ENCODE measurements at places on chromosomes 1 and 21. TPM values are rescaled to one million over a fixed set of nuclear protein-coding genes. Genes with fewer than 3 reads are reported as not detected.
A peak's percentile ranks its signal among the peaks of the same experiment; 100 is the strongest.

- DNase-seq: no peak
These were observed 9.9 kb upstream of the TRABD2B start for GRCh38 chr1:48007047-48007446.

ADORA3 gene
- 1.2 TPM for polyA plus RNA-seq

GRCh38 chr1:184193451-184193850 is 141.9 kb downstream of the TSEN15 start:
- no peak for DNase-seq

GRCh38 chr1:77768006-77768405 is 8.4 kb upstream of the USP33 start:
- no peak for DNase-seq

GRCh38 chr1:234965111-234965510 is 163.5 kb downstream of the TOMM20 start:
- DNase-seq: no peak

DNA sequence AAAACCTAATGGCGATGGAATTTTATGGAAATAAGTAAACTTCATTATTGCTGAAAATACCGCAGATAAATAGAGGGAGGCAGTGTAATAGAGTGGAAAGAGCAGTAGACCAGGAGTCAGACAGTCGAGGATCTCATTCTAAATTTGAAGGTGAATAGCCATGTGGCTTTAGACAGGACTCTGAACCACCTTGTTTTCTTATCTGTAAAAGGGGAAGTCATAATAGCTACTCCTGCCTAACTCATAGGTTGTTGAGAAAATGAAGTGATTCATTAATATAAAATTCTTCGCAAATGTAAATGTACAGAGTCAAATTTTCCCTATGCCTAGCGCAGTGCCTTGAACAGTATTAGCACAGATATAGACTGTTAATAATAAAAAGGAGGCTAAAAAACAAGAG is 14.8 kb downstream of the RPS6KC1 start:
- no peak for DNase-seq

DNA sequence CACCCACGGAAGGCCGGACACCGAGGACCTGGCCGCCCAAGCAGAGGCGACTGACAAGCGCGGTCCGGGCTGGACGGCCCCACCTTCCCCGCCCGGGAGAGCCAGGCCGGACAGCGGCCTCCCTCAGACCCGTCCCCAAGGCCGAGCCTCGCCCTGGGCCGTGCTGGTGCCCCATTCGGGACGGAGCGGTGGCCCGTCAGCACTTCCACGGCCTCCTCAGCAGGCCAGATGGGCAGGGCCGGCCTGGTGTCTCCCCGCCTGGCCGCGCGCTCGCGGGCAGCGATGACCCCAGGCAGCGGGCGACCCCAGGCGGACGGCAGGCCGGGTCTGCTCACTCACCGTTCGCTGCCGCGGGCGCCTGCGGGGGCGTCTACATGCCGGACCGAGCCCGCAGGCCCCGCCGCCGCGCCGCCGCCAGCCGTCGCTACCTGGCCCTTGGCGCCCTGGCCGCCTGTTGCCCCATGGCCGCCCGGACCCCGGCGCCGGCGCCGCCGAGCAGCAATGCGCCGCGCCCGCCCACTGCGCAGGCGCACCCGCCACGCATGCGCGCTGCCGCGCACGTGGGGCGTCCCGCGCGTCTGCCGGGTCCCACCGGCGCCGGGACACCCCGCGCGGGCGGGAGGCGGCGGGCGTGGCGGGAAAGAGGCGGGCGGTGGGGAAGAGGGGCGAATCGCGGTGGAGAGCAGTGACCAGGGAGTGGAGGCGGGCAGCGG is at the start of gene NADK:
TSS of gene NADK (minus strand) at position 521 of the 713 bp plus-strand sequence. CDS start 13,064 bp downstream, outside the sequence.
- DNase-seq: peak; percentile 63

- DNase-seq: no peak
These were observed 22.0 kb upstream of the BLACAT1 start for GRCh38 chr1:205477759-205478247.

RGSL1 gene
- not detected for polyA plus RNA-seq

- DNase-seq: no peak
These were observed 29.6 kb downstream of the SLC19A1 start for GRCh38 chr21:45512626-45513002.

HUNK gene
- polyA plus RNA-seq: not detected

GRCh38 chr1:179800481-179800880 is 57.4 kb downstream of the FAM163A start:
- no peak for DNase-seq

SCCPDH gene
- polyA plus RNA-seq: 7.3 TPM

- DNase-seq: no peak
These were observed 21.1 kb downstream of the TTC13 start for GRCh38 chr1:230957580-230957989.

- DNase-seq: no peak
These were observed 36.9 kb upstream of the DISP1 start for GRCh38 chr1:222777977-222778376.

DNA sequence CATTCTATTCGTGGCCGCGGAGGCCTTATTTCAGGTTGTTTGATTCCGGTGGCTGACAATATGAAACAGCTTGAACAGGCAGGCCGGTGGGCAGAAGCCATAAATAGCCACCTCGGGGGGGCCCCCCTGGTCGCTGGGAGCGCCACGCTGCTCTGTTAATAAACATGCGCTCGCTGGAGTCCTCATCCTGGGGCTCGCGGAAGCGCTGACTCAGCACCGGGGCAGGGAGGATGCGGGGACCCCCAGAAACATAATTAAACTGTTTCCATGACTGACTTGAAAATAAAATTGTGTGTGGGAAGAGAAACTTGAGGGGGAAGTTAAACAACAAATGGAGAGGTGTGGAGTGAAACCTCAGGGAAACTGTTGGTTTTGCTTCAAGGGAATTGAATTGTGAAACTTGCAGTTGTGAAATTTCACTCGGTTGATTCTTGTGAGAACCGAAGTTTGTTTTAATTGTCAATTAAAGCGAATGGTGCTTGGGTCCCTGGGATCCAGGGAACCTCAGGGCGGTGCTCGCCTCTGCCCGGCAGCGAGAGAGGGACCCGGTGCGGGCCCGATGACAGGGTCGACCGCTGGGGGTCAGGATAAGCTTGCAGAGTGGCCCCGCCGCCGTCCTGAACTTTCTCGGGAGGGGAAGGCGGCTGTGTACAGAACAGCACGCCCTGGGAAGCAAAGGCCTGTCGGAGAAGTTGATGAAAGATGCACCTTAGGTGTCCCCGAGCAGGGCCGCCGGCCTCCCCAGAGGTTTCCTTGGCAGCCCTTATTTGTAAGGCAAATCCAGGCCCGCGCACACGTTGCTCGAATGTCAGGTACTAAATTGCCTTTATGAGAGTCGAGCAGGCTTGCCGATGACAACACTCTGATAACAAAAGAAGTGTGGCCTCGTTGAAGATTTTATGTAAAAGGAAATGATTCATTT is 176.9 kb upstream of the LMO4 start:
- peak; percentile 43 for DNase-seq

DNA sequence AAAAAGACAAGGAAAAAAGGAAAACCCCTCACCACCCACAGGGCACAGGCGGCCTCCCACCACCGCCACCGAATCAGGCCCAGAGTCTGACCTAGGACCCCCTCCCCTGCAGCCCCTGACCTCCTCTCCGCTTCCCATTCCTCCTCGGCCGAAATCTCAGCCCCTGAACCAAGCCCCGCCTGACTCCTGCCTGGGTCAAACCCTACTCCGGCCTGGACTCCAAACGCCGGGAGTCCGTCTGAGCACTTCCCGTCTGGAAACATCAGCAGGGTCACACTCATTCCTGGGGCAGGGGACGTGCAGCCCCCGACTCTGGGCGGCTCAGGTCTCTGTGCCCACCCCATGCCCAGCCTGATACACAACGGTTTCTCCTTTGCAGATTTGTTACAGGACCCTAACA is 26.4 kb upstream of the SUMO3 start:
- DNase-seq: no peak

ASAP3 gene
- polyA plus RNA-seq: 0.27 TPM

- DNase-seq: peak; percentile 80
These were observed 77.9 kb downstream of the ADARB1 start for GRCh38 chr21:45152265-45152746.

PADI2 gene
- 32.6 TPM for polyA plus RNA-seq

All from CD14-positive monocyte (primary cell).